ENCODE measurements at places on chromosomes 3 and 15.

GRCh38 chr3:169764312-169764881 is 463 bp downstream of the TERC start:
- DNase-seq = peak; percentile 47

DNA sequence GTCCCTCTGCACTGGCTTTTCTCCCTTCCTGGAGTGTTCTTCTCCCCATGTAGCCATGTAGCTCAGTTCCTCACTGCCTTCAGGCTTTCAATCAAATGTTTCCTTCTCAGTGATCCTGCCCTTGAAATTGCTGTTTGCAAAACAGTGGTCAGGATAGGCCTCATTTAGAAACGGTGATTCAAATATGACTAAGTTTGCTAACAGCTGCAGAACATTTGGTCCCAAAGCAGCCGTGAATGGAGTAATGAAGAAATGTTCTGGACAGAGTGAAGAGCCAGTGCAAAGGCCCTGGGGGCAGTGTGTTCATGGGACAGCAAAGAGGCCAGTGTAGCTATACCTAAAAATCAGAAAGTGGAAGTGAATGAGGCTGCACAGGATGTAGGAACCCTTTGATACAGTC is 223.4 kb downstream of the FEZF2 start:
- DNase-seq = no peak

- DNase-seq = no peak
These were observed 153.6 kb downstream of the AKAP13 start for GRCh38 chr15:85534031-85534430.

- DNase-seq = no peak
These were observed 13.9 kb upstream of the SENP2 start for GRCh38 chr3:185572183-185572582.

- no peak for DNase-seq
These were observed 224.9 kb upstream of the TOPAZ1 start for GRCh38 chr3:44016818-44017217.

DNA sequence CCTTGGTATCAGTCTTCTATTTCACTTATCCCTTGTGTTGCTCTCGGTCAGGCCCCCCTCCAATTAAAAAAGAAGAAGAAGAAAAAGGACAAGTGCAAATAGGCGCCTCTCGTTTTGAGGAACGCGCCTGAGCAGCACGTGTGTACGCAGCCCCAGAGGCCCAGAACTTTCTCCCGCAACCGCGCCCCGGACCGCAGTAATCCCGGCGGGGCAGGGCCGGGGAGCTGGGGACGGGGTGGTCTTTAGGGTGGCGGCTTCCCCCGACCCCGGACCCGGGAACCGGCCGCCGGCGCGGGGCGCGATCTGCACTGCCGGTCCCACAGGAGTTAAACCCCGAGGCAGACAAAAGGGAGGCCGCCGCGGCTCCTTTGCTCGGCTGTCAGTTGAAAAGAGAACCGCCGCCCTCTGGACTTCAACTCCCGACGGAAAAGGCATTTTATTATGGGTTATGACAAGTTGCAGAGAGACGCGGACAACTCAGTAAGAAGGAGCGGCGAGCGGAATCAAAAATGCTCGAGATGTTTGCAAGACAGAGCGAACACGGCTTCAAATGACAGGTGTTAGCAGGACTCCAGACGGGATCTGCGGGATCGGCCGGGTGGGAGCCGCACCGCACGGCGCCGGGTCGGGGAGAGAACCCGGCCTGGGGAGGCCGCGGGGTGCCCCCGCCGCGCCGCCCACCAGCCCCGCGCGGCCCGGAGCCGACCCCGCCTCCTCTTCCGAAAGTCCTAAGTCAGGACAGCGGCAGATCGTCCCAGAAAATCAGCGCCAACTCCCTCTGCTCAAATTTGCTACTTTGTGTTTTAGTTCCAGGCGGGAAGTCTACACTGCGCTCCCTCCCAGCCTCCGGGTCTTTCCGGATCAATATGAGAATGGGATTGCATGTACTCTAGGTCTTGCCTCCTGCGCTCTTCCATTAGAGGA is 79.0 kb downstream of the NR2F2 start:
- no peak for DNase-seq

DNA sequence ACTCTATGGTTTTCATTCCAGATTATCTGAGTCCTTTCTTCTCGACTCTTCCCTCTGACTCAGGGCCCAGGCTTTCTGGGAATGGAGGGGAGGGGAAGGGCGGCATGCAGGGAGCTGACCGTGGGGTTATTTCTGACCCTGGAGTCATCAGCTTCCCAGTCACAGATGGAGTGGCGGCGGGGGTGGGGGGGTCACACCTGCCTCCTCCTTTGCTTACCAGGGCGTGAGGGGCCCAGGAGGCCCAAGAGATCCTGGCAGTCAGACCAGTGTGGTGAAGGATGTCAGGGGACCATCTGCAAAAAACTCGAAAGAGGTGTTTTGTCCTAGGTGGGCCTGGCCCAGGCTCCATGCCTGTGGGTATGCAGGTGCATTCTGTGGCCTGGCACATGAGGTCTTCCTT is 996 bp upstream of the XIRP1 start:
- no peak for DNase-seq

- no peak for DNase-seq
These were observed 4.6 kb downstream of the CBLB start for GRCh38 chr3:105864212-105864611.

GRCh38 chr3:72436863-72437592 is 411.2 kb downstream of the SHQ1 start:
- no peak for DNase-seq

- DNase-seq = no peak
These were observed 136.6 kb upstream of the FHIT start for GRCh38 chr3:61387817-61388216.

- DNase-seq = no peak
These were observed 7.6 kb downstream of the GDPGP1 start for GRCh38 chr15:90241343-90242192.

DNA sequence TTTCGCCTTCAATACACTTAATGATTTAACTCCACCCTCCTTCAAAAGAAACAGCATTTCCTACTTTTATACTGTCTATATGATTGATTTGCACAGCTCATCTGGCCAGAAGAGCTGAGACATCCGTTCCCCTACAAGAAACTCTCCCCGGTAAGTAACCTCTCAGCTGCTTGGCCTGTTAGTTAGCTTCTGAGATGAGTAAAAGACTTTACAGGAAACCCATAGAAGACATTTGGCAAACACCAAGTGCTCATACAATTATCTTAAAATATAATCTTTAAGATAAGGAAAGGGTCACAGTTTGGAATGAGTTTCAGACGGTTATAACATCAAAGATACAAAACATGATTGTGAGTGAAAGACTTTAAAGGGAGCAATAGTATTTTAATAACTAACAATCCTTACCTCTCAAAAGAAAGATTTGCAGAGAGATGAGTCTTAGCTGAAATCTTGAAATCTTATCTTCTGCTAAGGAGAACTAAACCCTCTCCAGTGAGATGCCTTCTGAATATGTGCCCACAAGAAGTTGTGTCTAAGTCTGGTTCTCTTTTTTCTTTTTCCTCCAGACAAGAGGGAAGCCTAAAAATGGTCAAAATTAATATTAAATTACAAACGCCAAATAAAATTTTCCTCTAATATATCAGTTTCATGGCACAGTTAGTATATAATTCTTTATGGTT is at the start of gene CCR5:
TSS of gene CCR5 (plus strand) at position 108 of the 680 bp plus-strand sequence. CDS start 1,957 bp downstream, outside the sequence.
- DNase-seq = no peak

DNA sequence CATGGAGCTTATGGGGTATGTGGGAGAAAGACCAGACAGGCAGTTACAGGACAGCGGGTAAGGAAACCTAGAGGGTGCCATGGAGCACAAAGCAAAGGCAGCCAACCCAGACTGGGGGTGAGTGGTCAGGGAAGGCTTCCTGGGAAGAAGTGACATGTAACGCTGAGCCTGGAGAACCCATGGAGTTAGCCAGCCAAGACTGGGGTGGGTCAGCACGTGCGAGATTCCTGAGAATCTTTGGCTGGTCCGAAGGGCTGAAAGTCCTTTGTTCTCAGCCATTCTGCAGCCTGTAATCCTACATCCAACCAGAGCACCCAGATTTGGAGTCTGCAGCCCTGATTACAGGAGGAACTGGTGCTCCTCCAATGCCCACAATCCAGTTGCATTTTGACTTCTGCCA is 120.1 kb upstream of the WNT5A start:
- no peak for DNase-seq

DNA sequence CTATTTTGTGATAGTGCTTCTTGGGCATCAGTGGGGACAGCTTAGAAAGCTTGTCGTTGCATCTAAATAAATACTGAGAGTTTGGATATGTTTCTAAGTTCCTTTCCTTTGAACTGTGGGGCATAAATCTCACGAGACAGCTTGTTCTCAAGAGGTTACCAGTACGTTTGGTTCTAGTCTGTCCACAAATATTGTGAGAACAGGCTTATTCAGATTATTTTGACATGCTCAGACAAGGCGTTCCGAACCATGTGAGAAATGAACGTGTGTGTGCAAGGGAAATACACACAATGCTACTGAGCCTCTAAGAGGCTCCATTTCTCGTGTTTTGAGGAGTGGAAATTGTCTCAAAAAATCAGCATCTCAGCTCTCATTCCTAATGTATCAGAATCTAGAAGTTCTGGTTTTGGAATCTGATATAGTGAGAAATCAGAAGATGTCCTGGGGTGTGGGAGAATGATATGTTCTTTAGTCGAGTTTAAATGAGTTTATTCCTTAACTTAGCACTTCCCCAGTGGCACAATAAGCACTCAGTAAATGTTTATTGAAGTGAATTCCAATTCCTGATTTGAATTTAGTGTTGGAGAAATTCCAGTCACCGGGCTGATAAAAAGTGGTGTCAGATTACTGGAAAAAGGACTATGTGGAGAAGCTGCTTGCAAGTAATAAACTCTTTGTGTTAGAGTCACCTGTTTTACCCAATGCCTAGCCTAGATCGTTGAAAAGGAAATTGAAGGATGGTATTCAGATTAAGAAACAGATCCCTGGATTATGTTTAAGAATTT is 481.5 kb downstream of the LPP start:
- DNase-seq = no peak

- DNase-seq = no peak
These were observed 8.3 kb upstream of the PDCD6IP start for GRCh38 chr3:33790091-33790490.

DNA sequence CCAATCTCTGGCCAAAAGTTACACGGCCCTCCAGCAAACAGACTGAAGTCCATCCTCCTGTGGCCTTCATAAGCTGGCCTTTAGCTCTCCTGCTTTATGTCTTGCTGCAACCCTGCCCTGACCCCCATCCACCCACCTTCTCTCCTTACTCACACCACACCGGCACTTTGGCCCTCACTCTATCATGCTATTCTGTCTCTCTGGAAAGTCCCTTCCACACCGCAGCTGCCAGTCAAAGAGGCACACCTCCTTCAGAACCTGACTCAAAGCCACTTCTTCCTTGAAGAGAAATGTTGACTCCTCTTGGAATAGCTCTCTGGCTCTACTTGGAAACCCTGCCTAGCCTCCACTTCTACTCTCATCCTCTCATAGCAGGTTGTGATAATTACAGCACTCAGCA is 4.5 kb downstream of the GPR156 start:
- no peak for DNase-seq

- no peak for DNase-seq
These were observed 185.4 kb downstream of the NTRK3 start for GRCh38 chr15:88071141-88071540.

DNA sequence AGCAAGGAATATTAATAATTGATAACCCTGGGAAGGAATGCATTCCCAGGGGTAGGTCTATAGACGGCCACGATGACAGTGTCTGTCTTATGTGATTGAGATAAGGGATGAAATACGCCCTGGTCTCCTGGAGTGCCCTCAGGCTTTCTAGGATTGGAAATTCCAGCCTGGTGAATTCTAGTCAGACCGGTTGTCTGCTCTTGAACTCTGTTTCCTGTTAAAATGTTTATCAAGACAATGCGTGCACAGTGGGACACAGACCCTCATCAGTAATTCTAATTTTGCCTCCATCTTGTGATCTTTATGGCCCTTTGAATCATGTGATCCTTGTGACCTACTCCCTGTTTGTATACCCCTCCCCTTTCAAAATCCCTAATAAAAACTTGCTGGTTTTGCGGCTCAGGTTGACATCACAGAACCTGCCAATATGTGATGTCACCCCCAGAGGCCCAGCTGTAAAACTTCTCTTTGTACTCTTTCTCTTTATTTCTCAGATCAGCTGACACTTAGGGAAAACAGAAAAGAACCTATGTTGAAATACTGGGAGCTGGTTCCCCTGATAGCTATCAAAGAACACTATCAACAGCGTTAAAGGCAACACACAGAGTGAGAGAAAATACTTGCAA is 183.3 kb downstream of the PDE8A start:
- DNase-seq = no peak

DNA sequence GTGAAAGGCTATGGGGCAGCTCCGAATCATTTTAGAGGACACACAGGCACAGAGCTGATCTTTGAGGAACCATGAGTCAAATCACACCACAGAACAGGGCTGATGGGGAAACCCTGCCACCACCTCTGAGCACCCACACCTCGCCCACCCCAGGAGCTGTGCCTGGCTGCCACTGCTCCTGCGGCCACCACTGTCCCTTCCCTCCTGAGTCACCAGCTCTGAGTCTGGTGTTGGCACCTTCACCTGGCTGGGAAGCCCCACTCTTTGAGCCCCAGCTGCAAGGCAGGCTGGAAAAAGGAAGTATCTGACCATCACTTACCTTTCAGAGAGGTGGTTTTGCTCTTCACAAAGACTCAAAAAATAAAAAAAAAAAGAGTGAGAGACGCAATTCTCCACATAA is 63.6 kb upstream of the MEF2A start:
- no peak for DNase-seq

- no peak for DNase-seq
These were observed 292.9 kb upstream of the NR2F2 start for GRCh38 chr15:96037584-96037983.

DNA sequence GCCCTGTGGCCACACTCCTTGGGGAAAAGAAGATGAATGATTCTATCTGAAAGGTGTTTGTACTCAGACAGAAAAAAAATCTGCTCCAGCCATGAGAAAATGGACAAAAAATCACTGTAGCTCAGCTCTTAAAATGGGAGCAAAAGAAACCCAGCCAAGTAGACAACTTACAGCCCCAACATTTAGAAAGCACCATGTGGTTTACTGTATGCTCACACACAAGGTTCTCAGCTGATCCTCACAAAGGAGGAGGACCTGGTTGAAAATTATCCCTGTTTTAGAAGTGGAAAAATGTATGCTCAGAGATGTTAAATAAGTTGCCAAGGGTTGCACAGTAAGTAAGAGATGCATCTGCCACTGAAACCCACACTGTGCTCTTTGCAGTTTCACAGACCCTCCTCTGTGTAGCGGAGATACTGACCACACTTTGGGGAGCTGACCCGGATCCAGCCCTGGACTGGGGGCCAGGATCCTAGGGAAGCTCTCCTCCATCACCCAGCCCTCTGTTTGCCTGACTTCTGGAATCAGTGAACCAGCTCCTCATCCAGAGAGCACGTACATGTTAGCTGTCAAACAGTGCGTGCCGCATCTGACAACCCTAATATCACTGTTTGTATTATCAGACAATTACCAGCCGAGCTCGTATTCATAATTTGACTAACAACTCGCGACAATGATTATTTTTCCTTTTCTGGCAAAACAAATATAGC is 32.7 kb upstream of the TPRG1 start:
- DNase-seq = no peak
